ENCODE measurements at places on chromosomes 4 and X.

- no peak for DNase-seq
These were observed 1.6 kb downstream of the SEPTIN11 start for GRCh38 chr4:76950956-76951671.

- DNase-seq = no peak
These were observed 89.6 kb downstream of the SHROOM2 start for GRCh38 chrX:9875801-9876200.

GRCh38 chr4:166146806-166147540 is 273.9 kb downstream of the TLL1 start:
- no peak for DNase-seq

DNA sequence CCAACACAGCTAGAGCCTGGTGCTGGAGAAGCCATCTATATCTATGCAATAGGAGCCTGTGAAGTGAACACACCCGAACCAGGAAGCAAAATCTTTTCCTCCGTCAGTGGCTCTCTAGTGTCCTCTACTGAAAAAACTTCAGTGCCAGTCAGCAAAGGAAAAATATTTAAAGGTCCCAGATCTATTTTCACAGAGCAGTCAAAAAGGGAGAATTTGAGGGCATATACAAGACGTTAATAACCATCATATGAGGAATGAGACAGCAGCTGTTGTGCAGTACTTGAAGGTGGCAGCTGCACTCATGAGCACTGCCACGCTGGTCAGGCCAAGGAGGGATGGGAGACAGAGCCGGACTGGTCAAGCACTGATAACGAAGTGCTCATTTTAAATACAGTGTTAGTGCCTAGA is 14.4 kb downstream of the MCUB start:
- no peak for DNase-seq

DNA sequence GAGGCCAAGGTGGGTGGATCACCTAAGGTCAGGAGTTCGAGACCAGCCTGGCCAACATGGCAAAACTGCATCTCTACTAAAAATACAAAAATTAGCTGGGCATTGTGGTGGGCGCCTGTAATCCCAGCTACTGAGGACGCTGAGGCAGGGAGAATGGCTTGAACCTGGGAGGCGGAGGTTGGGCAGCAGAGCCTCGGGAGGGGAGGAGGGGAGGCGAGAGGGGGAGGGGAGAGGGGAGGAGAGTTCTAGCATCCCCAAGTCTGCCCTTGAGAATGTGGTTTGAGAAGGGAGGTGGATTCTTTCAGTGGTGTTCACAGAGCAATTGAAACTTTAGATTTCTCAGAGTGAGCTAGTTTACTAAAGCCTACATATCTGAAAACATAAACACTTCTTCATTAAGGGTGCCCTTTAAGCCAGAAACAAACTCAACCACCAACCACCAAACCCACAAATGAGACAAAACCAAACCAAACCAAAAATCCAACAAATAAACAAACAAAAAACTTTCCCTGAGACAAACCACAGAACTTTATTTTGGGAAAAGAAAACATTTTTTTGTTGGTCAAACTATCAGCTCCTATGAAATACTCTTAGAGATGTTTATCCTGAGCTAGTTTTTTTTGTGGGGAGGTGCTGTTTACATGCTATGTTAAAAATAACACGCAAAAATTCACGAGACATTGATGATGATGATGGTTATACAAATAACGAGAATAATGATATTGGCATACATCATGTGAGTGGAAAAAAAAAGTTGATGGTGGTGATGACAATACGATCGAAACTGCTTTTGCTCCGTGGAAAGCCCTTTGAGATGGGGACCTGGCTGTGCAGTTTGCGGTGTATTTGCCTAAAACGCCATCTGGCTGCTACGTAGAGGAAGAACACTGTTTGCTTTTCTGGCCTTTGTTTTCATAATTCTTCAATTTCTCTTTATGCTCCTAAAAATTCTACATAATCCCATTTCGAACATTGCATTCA is 98.2 kb upstream of the PRKX start:
- peak; percentile 67 for DNase-seq

GRCh38 chr4:15348695-15349094 is 79.1 kb upstream of the C1QTNF7 start:
- DNase-seq = no peak

DNA sequence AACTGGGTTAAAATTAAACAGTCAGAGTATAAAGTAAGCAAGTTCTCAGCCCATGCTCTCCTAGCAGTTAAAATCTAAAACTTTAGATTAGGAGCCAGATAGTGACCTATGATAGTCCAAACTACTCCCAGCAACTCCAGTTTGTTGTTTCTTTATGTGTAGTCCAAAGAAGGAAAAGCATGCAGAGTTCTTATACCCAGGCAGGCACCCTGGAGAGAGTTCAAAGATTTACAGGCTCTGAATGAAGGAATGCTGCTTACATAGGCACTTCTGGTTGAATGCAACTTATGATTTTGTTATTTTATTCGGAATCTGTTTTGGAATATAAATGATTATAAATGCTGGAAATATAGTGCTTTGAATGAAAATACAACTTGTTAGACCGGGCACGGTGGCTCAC is 67.2 kb downstream of the GPAT3 start:
- no peak for DNase-seq

DNA sequence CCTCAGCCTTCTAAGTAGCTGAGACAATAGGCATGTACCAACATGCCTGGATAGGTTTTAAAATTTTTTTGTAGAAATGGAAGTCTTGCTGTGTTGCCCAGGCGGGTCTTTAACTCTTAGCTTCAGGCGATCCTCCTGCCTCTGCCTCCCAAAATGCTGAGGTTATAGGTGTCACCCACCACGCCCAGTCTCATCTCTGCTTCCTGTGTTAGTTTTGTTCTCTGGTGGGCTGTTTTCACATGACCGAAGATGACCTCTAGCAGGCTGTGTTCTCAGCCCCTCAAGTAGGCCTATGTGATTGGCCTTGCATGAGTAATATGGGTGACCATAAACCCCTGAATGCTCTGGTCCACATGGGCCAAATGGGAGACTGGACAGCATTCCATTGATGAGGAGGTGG is 56.8 kb upstream of the MSANTD1 start:
- DNase-seq = no peak

DNA sequence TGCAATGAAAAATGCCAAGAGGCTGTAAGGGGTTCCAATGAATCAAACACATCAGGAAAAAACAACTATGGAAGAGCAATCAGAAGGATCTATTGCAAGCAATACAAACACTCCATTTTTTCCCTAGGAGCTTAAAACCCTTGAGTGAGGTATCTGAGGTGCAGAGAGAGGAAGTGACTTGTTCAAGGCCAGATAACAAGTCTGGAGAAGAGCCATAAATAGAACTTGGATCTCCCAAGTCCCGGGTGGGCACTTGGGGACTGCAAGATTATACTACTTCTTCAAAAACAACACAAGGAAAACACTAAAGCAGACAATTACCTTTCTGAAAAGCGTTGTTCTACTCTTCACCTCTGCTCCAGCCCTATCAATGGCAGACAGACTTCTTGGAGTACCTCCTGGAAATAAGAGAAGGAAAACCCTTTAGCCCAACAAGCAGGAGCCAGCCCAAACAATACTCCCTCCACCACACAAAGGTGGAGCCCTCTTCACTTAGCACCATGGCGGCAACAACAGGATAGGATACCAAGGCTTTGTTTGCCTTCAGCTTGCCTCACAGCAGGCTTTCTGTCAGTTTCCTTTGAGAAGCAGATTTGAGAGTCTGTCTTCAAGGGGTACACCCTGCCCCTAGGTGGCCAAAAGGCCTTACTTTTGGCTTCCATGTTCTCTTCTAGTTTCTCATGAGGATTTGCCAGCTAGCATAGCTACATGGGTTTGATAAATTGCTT is 26.0 kb downstream of the AIFM1 start:
- DNase-seq = no peak

DNA sequence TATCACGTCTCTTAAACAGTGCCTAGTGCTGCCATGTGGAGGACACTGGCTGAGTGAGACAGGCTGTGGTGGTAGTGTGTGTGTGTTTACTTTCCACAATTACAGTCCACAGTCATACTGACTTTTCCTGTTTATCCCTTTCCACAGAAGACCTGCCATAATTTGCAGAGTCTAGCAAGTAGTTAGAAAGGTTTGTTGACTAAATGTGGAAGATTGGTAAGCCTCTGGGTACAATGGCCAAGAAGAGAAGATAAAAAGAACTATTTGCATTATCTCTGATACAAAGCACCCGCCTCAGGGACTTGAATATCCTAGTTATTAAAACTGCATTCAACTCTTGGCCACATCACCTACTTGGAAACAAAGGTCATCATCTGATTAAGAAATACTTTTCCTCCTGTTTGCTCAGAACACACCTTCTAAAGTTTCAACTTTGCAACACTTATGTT is 89.1 kb downstream of the FAM13A start:
- DNase-seq = no peak

DNA sequence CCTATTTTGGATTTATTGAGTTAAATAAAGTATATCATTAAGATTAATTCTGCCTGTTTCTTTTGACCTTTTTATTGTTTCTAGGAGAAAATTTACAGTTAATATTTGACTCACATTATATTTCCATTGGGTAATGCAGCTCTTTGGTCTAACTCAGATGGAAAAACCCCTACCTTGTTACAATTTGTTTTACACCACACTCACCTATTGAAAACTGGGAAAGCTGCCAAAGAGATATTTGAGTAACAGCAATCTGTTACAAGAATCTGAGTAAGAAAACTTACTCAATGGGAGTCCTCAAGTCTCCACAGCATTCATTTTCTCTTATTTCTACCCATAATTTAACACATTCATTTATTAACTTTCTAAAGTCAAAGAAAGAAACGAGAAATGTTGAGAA is 108.0 kb upstream of the TLL1 start:
- no peak for DNase-seq

- no peak for DNase-seq
These were observed 99.1 kb downstream of the SNCA start for GRCh38 chr4:89737888-89738287.

DNA sequence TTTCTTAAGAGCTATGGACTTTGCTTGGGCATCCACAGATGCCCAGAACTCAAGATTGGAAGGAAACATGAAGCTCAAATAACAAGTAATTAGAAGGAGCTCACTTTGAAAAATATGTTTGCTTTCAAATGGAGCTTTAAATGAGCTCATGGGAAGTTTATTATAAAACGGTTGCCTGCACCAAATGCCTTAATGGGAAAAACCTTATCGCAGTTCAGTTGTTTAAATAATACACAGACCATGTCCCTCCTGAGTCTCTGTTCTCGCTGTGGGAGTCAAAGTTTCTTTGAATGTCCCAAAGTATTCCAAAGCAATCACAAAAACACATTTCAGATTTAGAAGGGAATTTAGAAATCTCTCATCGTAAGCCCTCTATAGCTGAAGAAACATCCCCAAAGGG is 31.6 kb upstream of the STIM2 start:
- no peak for DNase-seq

- DNase-seq = no peak
These were observed 195.3 kb downstream of the CHIC1 start for GRCh38 chrX:73758250-73758649.

- no peak for DNase-seq
These were observed 136.4 kb upstream of the NDST4 start for GRCh38 chr4:115249808-115250207.

DNA sequence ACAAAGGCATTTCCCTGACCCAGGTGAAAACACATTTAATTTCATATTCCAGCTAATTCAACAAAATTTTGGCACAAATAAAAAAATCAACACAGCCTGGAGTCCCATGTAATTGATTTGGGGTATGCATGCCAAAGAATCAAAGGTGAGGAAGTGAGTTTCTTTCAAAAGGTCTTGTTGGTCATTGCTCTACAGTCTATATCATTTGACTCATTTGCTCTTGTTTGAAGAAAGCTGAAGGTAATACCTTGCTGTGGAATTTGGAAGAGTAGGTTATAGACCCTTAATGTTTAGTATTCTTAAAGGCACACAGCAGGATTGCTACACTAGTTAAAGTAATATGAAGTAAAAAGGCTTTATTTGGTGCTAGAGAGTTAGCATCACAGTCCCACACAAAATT is 25.4 kb downstream of the COL4A6 start:
- DNase-seq = no peak

GRCh38 chr4:147546349-147546748 is 65.5 kb downstream of the EDNRA start:
- DNase-seq = no peak

DNA sequence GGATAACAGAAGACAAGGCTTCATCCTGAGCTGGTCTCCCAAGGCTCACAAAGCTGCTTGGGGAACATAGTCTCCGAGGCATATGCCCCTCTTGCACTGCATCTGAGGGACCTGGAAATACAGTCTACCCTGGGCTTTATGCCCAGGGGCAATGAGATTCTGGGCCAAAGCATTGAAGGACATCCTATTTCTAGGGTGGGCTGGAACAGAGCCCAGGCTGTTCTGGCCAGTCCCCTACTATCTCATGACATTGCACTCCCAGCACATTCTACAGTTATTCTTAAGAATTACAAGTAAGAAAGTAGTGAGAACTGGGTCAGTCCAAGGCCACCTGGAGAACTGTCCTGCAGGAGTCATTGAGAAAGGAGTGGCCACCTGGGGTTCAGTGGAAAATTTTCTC is 107.6 kb downstream of the USP46 start:
- DNase-seq = no peak

- DNase-seq = no peak
These were observed 6.7 kb downstream of the EDNRA start for GRCh38 chr4:147487616-147488015.

DNA sequence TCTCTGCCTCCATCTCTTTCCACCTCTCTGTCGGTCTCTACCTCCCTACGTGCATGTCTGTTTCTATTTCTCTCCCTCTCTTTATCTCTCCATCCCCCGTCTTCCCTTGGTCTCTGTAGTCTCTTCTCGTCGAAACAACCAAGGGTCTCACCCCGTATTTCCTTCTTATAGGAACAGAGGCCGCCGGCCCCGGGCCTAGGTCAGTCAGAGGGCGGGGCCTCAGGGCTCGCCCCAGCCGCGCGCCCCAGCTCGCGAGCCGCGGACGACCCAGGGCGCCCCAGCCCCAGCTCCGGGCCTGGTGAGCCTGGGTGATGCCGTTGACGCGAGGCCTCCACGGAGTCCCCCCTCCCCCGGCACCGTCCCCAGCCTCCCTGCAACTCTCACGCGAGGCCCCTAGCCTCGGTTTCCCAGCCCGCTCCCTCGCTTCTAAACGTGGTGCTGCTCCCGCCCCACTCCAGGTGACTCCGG is 6.6 kb downstream of the TIMM17B start:
- DNase-seq = no peak
